Sciatic nerve (tissue), 2 donors: ENCODE measurements at places on chromosomes 2 and 18. TPM values are rescaled to one million over a fixed set of nuclear protein-coding genes. Genes with fewer than 3 reads are reported as not detected.
A peak's percentile ranks its signal among the peaks of the same experiment; 100 is the strongest.

The AGXT gene
- total RNA-seq = not detected

The EN1 gene
- total RNA-seq = not detected

- DNase-seq = no peak
Measured at GRCh38 chr2:80348953-80349352, 44.4 kb upstream of the LRRTM1 start.

DNA sequence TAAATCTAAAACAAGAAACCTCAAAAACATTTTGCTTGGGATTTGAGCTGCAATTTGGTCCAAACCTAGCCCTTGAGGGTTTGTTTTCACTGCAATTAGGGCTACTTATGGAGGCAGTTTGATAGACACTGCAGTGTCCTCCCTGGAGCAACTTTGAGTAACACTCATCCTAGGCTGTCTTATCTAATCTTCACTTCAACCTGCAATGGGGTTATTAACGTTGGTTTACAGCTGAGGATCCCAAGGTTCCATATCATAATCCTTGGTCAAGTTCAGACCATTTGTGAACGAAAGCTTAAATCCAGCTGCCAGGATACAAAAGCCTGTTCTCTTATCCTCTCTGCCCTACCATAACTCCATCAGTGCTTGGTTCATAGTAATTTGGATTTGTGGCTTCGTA, 2.5 kb downstream of the ANXA4 start:
- no peak for DNase-seq

The SLC20A1 gene
- total RNA-seq = 51.1 TPM

The ARMC9 gene
- 15.4 TPM for total RNA-seq

The ATP6V1B1 gene
- 1.3 TPM for total RNA-seq

DNA sequence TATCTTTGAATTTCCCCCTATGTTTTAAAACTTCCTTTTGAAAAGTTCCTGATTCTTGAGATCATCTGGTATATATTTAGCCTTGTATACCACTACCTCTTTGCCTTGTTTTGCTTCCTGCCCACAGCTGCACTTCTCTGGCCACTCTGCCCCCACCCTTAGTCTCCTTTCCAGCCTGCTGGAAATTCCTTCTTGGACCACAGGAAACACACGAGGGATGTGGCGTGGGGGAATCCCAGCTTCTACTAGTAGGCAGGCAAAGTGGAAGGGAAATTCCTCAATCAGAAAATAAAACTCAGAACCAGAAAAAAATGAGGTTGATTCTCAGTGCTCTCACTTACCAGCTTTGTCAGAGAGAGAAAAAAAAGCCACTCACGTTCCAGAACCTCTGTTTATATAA, 13.4 kb downstream of the IL18RAP start:
- DNase-seq = no peak

- no peak for DNase-seq
Measured at GRCh38 chr2:6832596-6833299, 33.0 kb downstream of the CMPK2 start.

The MFSD6 gene
- total RNA-seq = 47.5 TPM

GRCh38 chr2:161417438-161418274, 1.6 kb downstream of the TBR1 start:
- peak; percentile 27 for DNase-seq

- no peak for DNase-seq
Measured at GRCh38 chr2:233179848-233180366, 71.6 kb upstream of the ATG16L1 start.

The ACMSD gene
- total RNA-seq = not detected

DNA sequence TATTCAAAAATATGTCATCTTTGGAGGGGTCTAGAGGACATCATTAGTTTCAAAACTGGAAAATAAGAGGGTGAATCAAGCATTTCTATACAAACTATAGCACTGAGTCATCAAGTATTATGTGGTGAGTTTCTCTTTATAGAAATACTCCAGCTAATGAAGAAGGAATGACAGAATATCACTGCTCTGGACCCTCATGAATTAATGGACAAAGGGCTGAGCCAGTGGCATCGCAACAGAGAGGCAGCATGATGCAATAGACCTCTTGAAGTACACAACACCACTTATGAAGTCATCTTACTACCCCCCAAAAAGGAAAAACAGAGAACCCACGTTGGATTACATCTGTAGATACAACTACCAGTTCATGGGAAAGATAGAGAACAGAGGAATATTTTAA, 27.4 kb upstream of the EIF2AK3 start:
- no peak for DNase-seq

DNA sequence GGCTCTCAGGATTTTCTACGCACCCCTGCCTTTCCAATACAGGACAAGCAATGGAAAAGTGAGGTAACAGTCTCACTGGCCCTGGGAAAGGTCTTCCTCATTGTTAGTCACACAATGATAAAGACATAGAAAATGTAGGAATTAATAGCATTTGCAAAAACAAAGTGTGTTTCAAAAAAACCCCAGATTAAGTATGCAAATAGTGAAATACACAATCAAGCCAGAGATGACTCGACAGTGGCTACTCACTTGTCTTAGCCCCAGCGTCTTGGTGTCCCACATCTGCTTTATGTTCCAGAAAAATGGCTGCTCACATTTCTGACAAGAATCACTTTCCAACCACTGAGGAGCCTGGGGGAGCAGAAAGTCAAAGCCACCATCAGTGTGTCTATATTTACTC, 47.0 kb upstream of the AP1S3 start:
- DNase-seq = no peak

GRCh38 chr18:45712061-45712460, 11.9 kb upstream of the SLC14A1 start:
- DNase-seq = no peak
